IPS-NIHi11 (cell line): ENCODE measurements at places on chromosomes 3 and 15.

DNA sequence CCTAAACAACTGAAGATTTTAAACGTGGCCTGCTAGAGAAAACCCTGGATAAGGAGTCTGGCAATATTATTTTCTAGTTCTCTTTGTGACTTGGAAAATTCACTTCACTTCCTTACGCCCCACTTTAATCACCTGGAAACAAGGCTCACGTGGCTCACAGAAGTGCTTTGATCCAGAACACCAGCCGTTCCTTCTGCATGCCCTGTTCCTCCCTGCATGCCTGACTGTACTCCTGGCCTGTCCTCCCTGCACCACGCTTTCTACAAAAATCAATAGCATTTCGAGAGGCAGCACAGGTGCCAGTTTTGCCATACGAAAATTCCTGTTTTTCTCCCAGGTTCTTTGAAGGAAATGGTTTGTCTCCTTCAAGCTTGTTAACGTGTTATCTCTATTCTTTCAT lies 474.2 kb upstream of the RGMA start:
- DNase-seq = no peak

DNA sequence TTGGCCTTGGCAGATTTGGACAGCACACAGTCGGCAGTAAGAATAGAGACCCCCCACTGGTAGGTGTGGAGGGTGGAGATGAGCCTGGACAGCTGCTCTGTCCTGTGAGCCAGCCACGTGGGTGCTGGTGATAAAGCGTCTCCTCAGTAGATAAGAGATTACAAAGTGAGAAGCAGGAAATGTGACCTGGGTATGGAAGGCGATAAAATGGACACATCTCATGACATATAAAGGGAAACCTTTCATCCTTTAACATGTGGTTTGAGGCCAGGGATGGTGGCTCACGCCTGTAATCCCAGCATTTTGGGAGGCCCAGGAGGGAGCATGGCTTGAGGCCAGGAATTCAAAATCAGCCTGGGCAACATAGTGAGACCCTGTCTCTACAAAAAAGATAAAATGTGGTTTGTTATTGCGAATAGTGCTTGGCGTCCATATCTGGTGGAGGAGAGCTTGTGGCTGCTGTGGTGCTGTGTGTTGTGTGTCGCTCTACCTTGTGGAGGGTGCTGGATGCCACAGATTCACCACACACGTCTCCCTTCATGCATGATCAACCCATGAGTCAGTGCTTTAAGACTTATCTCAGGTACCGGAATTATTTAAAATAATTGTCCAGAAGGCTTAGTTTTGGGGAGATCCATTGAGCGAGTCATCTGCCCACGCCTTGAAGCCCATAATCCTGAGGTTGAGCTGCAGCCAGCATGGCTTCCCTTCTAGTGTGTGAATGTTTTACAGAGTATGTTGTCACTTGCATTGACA lies 157.0 kb downstream of the GABRG3 start:
- DNase-seq = no peak

DNA sequence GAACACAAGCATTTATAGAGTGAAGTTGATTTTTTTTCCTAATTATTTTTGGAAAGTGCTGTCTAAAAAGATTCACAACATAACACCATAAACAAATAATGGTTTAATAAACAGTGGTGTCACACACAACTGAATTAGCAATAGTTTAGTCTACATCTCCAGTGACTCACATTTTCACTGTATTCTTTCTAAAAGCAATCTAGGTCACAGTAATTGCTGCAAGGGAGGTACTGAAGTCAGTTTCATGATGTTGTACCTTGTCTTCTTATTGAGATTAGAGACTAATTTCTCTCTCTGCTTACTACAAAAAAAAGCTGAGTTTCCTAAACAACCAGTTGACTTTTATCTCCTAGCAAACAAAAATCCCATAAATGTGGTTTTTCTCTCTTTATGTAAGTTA lies 29.6 kb downstream of the PLSCR4 start:
- no peak for DNase-seq

GRCh38 chr3:33909547-33909946 lies 111.1 kb downstream of the PDCD6IP start:
- no peak for DNase-seq

DNA sequence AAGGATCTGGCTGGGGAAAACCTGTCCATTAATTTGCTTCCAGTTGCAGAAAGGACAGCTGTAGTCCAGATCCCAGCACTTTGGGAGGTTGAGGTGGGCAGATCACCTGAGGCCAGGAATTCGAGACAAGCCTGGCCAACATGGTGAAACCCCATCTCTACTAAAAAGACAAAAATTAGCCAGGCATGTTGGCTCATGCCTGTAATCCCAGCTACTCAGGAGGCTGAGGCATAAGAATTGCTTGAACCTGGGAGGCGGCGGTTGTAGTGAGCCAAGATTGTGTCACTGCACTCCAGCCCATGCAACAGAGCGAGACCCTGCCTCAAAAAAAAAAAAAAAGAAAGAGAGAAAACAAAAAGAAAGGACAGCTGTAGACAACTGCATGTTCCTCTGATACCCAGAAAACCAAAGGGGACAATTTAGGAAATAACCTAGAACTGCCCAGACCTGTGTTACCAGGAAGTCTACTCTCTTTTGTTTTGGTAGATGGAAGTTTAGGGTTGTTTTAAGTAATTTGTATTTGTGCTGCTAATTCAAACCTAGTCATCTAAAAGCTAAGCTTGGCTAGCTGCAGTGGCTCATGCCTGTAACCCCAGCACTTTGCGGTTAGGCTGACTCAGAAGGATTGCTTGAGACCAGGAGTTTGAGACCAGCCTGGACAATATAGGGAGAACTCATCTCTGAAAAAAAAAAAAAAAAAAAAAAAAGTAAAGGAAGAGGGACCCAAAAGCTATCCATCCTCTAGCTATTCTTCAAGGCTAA lies 22.7 kb downstream of the EXD1 start:
- DNase-seq = no peak

- no peak for DNase-seq
Observed at GRCh38 chr15:69501456-69501855, 48.8 kb downstream of the RPLP1 start.

DNA sequence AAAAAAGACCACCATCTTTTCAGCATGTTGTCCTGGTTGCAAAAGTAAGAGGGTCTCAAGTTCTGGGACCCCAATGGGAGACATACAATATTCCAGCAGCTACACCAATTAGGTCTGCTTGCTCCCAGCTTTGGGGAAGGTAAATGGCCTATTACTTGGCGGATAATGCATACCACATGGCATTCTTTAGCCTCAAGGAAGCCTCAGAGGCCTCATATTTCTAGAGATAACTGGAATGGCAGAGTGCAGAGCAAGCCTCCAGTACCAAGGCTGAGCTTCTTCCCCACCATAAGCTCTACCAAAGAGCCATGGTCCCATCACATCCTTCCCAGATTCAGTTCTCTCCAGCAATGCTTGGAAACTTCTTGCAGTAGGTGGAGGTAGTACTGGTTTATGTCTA lies 493.8 kb downstream of the SHQ1 start:
- no peak for DNase-seq

DNA sequence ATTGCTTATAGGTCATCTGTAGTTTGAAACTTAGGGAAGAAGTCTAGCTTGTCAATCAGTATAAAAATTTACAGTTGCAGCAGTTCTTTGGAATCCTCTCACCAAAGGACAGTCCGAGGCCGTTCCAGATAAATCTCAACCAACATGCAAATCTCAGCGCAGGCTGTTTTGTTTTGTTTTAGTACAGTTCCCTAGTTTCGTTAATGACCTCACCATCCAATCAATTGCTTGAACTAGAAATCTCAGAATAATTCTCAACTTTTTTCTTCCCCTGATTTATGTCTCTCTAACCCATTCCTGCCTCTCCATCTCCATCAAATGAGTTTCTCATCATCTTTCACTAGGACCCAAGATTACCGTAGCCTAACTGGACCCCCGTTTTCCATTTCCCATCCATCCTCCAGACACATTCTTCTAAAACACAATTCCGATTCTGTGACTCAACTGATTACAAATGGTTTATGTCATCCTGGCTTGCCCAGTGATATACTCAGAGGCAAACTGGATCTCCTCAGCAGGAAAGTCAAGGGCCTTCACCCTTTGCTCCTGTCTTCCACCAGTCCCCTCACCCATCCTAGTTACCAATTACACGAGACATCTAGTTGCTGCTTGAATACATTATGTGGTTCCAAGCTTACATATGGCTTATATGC lies 1.3 kb downstream of the SMCO1 start:
- DNase-seq = no peak

GRCh38 chr3:154758109-154758868 lies 321.8 kb upstream of the MME start:
- DNase-seq = no peak

GRCh38 chr3:68988740-68989139 lies 24.7 kb downstream of the EOGT start:
- no peak for DNase-seq

GRCh38 chr15:49649987-49650386 lies 29.1 kb downstream of the DTWD1 start:
- no peak for DNase-seq

- no peak for DNase-seq
Observed at GRCh38 chr15:84684092-84684491, 26.1 kb upstream of the NMB start.

DNA sequence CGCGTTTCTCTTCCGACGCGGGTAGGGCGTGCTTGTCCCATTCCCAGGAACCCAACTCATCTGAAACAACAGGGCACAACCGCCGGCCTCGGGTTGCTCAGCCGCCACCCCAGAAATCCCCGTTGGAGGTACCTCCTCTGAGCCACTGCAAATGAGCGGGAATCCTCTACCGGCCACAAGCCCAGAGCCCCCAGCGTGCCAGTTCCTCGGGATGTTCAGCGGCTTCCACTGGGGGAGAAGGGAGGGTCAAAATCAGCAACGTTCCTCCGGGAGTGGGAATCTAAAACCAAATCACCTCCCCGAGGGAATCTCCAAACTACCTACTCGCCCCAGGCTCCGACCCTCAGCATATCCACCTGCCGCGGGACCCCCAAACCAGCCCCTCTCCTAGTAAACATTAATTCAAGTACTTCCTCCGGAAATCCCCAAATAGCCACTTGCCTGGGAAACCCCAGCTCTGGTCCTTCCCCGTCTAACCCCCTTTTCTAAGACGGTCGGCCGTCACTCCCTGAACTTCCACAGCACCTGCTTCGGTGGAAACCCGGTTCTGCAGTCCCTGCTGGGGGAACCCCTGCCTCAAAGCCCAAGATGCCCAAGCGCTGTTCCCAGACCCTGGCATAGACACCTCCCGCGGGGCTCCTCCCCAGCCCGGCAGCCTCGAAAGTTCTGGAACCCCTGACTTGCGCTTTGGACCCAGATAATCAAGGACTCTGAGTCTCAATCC lies 887 bp downstream of the OXTR start:
- peak; percentile 30 for DNase-seq

- no peak for DNase-seq
Observed at GRCh38 chr3:183514021-183514420, 41.5 kb downstream of the KLHL6 start.

- DNase-seq = no peak
Observed at GRCh38 chr3:194756460-194756779, 70.7 kb downstream of the FAM43A start.

DNA sequence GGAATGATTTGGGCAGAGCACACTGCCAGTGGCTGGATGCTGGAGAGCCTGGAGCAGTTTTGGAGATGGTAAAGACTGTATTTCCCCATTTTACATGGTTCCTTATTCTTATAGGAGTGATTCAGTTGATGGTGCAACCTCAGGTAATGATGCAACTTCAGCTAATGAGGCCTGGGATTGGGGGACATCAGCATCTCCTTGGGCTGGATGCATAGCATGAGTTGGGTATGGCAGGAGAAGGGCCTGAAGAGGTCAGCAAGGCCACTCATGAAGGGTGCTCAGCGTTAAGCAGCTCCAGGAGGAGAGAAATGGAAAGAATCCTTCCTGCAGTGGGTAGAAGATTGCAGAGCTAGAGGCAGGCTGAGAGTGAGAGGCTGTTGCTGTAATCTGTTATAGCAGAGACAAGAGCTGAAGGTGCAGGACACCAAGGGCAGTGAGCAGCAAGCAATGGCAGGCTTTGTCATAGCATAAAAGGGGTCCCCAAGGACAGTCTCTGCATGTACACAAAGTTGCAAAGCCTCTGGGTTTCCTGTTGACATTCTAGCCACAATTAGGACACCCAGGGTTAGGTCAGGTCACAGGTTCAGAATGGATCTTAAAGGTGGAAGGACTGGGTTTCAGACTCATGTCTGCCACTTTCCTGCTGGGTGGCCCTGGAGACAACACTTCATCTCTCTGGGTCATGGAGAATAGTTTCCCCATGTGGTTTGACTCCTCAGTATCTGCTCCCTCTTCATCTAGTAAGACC lies 29.5 kb upstream of the SNRK start:
- no peak for DNase-seq

DNA sequence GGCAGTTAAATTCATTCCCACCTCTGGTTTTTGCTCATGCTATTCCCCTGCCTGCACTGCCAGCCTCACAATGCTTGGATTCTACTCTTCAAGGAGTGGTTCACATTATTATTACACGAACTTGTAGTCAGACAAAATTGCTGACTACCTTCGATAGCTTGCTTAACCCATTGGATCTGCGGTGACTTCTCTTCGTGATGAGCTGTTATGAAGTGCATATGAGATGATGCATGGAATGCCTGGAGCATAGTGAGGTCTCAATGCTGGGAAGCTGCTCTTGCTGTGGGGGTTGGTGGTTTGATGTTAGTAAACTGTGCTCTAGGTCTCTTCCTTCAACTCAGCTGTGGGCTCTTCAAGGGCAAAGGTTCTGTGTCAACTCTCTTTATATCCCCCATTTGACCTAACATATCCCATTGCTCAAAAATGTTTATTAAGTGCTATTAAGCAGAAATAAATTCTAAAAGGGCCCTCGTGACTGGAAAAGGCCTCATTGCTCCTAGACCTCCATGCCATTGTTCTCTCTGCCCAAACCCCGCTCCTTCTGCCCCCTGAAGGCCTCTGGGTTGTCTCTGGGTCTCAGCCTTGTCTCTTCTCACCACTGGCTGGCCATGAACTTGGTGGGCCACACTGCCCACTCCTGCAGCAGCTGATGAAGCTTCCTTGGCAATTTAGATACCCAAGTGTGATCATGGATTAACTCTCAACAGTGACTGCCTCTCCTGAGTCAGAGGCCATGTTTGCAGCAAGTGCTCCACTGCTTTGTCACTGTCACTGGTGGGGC lies 4.5 kb upstream of the SLCO2A1 start:
- no peak for DNase-seq

DNA sequence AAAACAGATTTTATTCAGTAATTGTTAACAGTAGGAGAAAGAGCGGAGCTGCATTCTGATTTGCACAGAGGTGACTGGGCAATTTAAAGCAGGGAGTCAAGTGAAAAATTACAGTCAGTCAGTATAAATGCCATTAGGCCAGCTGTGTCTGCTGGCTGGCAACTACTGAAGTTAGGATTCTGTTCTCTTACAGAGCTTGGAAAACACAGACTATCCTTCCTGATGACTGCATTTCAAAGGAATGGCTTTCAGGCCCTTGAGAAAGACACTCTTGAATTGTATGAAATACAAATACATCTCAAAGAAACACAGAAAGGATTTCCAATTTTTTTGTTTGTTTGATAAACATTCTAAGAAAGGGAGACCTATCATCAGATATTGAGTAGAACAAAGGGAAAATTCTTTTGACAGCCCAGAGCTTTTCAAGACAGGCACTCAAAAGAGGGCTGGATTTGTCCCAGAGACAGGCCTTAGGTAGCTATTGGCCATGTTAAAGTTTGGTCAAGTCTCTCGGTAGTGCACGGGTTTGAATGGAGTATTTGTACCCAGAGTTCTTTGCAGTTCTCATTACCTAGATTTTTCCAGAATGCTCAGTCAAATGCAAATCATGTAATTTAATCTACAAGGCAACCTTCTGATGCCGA lies 551.2 kb upstream of the CCDC54 start:
- DNase-seq = no peak

GRCh38 chr3:18494251-18494650 lies 69.1 kb upstream of the SATB1 start:
- DNase-seq = no peak

- peak; percentile 81 for DNase-seq
Observed at GRCh38 chr15:75178171-75178937, 23.3 kb upstream of the C15orf39 start.

- no peak for DNase-seq
Observed at GRCh38 chr3:197188963-197189362, 109.4 kb downstream of the DLG1 start.
